CMK (cell line): ENCODE measurements at places on chromosomes 7 and 10.

- DNase-seq: no peak
Observed at GRCh38 chr7:43942997-43943396, 16.8 kb downstream of the UBE2D4 start.

DNA sequence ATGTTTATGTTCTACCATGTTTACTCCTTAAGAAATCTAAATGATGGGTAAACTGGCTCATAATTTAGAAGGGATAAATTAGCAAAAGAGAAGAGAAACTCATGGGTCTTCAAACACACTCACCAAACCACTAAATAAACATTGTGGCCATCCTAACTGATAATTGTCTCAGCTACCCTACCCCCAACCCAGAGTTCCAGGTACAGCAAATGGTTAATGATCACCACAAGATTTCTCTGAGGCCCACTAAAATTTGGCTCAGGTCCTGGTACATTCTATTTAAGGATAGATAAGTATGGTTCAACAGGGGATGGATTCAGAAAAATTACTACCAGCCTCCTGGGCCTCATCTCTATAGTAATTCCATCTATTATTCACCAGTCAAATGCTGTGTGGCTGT lies 21.4 kb downstream of the SLC25A13 start:
- no peak for DNase-seq

GRCh38 chr7:104967595-104967994 lies 46.4 kb upstream of the KMT2E start:
- DNase-seq: no peak

DNA sequence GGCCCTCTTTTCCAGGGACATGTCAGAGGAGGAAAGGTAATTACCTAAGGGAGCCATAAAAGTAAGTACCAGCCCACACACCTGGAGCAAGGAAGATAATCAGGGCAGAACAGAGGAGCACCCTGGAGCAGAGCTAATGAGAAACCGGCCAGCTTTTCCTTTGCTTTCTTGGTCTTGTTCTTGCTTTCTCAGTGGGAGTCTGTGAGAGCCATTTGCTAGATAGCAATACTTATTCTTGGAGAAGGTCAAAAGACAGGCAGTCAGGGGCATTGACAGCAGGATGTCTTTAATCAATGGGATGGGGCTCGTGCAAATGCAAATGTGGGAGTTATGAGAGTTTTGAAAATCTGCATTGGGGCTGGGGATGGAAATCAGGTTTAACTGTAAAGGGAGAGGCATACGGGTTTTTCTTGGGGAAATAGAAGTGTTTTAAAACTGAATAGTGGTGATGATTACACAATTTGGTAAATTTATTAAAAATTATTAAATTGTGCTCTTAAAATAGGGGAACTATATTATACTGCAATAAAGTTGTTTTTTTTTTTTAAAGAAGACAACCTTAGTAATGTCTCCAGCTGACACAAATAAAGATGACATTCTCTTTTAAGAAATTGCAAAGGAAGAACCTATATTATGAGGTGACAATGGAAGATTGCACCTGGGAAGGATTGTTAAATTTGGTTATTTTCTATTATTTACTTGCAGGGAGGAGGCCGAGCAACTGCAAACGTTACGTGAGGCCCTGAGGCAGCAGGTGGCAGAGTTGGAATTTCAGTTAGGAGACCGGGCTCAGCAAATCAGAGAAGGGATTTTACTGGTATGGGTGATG lies 35.6 kb upstream of the PPP1R17 start:
- no peak for DNase-seq

- no peak for DNase-seq
Observed at GRCh38 chr7:47792521-47793121, 155.6 kb downstream of the PKD1L1 start.

DNA sequence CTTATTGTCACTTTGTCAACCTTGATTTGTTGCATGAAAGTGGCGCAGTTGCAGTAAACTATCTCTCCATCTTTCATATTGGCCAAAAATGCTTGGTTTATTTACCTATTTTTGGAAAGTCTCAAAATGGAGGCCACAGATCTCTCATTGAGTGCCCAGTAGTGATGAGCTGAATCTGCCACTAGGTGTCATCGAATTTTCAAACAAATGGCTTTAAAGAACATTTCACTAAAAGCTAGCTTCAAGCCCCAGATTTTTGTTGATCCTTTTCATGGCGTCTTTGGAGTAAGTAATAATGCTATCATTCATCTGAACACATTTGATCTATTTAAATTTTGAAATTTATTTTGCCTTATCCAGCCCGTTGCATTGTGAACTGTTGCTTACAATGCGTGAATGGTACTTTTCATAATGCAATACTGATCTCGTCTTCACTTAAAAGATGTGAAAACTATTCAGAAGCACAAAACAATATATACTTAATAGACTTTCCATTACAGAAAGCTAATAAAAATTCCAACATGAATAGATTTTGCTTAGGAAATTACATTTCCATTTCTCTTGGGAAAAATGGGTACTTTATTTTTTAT lies 236.2 kb downstream of the DNAJB9 start:
- DNase-seq: no peak

DNA sequence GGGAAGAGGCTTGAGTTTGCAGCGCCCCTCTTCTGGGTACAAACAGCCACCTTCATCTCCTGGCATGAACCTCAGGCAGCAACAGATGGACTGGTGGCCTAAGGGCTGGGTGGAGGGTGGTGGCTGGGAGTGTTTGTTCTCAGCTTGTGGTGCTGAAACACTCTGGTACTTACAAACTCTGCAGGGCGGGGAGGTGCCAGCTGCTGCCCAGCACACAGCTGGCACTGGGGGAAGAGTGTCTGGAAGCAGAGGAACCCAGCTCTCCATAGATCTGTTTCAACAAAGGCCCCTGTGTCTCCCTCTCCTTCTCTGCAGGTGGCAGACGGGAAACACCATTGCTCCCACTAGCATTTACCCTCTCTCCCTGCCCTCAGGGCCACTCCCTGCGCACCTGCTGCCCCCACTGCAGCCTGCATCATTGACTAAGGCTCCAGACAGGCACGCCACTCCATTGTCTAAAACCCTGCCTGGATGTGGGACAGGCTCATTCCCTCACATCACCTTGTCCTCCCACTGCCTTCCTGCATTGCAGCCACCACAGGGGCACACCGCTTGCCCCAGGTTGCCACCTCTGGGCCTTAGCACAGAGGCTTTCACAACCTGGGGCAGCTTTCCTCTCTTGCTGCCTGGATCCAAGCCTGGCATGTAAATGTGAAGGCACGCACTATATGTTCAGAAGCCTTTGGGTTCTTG lies 6.5 kb downstream of the ARHGAP22 start:
- DNase-seq: no peak

- no peak for DNase-seq
Observed at GRCh38 chr7:151133266-151133985, 34.1 kb downstream of the GBX1 start.

DNA sequence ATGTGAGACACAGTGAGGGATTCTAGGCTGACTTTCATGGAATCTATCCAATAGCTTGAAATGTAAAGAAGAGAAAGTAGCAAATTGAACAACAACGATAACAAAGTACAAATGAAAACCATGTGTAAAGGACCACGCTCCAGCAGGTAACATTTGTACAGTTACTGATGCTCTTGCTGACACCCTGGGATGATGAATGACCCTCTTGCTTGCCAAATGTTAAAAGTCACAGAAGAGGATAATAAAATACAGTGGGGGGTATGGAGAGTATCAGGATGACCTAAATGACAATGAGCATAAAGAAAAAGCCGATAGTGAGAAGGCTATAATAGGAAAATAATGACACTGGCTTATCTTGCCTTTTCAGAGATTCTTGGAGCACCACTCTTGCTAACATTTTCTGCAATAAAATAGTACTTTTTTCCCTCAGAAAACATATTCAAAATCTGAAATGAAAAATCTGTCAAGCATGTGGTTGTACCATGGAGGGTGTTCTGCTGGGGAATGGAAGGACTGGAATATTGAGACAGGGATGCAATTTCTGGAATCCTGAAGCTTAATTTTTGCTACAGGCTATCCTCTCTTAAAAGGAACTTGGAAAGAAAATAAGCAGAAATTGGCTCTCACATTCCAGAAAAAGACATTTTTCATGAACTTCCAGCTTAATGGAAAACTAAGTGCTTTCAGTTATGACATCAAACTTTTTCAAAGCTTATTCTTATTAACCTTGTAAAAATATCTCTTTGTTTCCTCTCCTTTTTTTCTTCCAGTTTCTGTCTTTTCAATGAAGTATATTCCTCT lies 303.2 kb upstream of the GHITM start:
- no peak for DNase-seq

DNA sequence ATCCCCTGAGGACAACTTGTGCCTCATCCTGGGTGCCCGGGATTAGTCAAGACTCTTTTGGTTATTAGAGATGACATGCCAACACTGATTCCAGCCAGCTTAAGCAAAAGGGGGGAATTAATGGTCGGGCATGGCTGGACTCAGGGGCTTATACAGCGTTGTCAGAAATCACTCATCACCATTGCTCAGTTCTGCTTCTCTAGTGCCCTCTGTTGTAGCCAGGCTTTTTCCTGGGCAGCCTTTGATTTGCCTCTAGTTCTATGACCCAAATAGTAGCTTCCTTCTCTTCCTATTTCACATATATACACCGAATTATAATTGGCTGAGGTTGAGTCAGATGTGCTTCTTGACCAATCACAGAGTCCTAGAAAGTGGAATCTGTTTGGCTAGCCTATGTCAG lies 192.0 kb upstream of the HABP2 start:
- no peak for DNase-seq

- DNase-seq: no peak
Observed at GRCh38 chr10:76125900-76126299, 694.5 kb downstream of the LRMDA start.

GRCh38 chr7:6432781-6433180 lies 15.0 kb downstream of the DAGLB start:
- DNase-seq: no peak

DNA sequence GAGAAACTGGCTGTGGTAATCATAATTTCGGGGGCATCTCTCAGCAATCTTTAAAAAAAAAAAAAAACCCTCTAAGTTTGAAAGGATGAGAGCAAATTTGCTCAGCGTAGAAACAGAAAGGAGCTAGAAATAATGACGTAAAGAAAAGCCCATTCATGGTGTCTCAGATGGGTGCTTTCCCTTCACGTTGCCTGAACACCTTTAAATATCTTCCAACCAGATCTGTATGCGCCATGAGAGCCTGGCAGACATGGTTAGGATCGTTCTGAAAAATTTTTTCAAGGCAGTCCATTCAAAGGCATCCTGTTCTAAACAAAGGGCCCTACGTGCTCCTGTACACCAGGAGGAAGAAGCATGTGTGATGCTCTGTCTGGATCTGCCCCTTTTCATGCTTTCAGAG lies 141.2 kb upstream of the C1QL3 start:
- no peak for DNase-seq

DNA sequence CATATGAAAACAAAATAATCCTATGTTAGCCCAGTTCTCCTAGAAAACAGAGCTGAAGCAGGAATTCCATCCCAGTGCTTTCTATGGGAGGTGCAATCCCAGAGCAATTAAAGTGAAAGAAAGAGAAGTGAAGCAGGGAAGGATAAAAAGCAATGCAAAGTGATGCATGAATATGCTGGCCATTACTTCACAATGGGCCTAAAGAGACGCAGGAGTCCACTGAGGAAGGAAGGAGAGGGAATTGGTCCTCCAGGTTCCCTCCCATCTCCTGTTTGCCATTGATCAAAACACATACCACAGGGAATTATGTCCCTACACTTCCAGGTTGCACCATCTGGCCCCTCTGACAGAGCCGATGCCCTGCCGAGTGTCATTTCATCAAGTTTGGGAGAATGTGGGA lies 392.2 kb upstream of the NFE2L3 start:
- DNase-seq: no peak

- DNase-seq: peak; percentile 7
Observed at GRCh38 chr10:74586088-74586585, 240.3 kb upstream of the KAT6B start.

- DNase-seq: no peak
Observed at GRCh38 chr10:30231071-30231652, 117.9 kb downstream of the MTPAP start.

DNA sequence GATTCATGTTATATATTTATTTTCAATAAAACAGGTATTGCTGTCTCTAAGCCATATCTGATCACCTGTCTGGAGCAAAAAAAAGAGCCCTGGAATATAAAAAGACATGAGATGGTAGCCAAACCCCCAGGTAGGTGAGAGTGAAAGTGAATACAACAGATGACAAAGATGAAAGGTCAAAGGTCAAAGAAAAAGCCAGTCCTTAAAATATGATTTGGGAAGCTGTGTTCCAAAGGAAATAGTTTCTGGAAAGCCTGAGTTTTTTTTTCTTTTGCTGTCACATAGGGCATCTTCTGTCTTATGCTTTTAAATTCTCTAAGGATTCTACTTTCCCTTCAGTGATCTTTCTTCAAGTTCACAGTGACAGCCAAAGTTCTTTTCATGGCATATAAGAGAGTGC lies 25.9 kb downstream of the ZNF107 start:
- DNase-seq: no peak

DNA sequence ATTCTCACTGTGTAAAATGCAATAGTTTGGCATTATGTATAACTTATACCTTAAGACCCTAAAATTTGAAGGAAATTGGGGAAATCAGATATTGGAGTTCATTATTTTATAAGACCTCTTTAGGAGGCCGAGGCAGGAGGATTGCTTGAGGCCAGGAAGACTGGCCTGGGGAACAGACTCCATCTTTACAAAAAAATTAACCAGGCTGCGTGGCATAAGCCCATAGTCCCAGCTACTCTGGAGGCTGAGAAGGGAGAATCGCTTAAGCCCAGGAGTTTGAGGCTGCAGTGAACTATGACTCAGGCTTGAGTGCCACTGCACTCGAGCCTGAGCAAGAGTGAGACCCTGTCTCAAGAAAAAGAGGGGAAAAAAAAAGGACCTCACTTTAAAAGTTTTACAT lies 14.0 kb upstream of the PBLD start:
- DNase-seq: no peak

DNA sequence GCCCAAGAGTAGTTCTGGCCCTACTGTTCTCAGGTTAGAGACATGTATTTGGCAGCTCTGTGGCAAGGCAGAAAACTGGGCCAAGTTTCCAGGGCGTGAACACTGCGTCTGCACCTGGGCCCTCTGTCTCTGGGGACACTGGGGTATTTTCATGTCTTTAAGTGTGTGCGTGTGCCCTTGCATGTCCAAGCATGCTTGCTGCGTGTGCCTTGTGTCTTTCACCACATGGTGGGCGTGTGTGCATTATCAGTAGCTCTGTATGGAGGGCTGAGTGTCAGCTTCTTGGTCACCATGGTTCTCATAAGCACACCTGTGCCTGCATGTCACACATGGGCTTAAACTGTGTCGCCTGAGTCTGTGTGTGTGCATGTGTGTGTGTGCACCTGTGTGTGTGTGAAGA lies 69.3 kb downstream of the HIPK2 start:
- DNase-seq: no peak

DNA sequence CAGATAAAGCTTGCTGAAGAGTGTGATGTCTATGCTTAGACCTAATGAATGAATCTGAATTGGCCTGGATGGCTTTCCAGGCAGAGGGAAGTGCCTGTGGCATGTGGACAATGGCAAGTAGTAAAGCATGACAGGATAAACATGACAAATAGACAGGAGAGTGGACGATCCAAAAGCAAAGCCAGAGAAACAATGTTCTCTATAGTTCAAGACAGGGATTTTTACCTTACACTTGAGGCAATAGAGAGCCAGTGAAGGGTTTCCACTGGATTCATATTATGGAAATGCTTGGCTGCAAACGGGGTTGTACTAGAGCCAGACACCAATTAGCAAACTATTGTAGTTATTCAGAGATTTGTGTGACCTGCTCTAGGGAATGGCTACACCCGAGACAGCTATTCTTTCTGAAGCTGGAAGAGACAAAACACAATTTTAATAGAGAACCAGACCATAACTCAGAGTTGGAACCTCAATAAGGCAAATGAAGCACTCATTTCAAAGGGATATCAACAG lies 2.3 kb downstream of the AGMO start:
- DNase-seq: no peak

GRCh38 chr7:158657189-158657746 lies 47.3 kb downstream of the NCAPG2 start:
- DNase-seq: no peak
